ENCODE measurements at places on chromosomes 6 and 20.
A peak's percentile ranks its signal among the peaks of the same experiment; 100 is the strongest.

GRCh38 chr6:117168296-117169063 lies 96.9 kb upstream of the VGLL2 start:
- DNase-seq: no peak

- no peak for DNase-seq
Observed at GRCh38 chr6:109187399-109188114, 92.2 kb downstream of the CEP57L1 start.

DNA sequence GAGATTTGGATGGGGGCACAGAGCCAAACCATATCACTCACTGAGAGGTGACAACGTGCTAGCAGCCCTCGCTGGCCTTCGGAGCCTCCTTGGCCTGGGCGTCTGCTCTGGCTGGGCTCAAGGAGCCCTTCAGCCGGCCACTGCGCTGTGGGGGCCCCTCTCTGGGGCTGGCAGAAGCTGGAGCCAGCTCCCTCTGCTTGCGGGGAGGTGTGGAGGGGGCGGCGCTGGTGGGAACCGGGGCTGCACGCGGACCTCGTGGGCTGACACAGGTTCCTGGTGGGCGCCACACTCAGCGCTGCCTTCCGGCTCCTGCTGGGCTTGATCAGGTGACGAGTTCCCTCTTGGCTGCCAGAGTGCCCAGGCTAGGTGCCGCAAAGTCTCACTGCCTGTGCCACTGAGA lies 489.2 kb downstream of the PKHD1 start:
- DNase-seq: no peak

DNA sequence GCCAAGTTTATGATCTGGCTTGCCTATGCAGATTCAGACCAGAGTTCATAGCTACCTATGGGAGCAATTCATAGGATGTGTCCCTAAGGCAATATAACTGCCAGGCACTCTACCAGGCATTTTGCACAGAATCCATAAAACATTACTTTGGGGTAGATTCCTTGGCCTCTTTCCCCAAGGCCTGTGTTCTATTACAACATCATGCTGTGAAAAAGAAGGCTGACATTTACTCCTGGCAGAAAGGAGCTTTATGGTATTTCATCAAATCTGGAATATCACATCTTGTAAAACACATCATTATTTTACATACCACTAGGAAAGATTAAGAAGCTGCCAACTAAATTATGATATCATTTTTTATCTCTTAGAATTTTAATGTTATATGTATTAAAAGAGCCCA lies 287.0 kb upstream of the MARCKS start:
- no peak for DNase-seq

- no peak for DNase-seq
Observed at GRCh38 chr20:62493253-62493885, 17.6 kb upstream of the GATA5 start.

DNA sequence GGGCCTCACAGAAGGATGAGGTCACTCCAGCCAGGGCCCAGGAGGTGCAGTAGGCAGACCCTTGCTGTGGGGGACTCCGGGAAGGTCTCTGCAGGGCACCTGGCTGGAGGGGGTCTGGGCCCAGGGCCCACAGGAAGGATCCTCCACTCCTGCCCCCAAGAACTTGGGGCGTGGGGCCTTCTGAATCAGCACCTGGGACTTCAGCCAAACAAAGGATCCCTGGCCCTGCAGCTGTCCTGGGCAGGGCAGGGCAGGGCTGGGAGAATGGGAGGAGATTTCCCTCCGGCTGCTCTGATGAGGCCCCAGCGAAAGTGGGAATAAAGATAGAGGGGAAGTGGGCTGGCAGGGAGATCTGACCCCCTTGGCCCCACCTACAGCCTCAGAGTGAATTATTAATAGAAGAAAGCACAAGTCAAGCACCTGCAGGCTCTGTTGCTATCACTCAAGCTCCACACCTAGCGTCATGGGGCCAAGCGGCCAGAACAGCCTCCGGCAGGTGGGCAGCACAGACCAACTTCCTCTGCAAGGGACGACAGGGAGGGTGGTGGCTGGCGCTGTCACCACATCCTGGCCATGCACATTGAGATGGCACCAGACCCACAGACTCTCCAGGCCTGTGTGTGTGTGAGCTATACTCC lies 61.6 kb upstream of the MRPS10 start:
- DNase-seq: no peak

- no peak for DNase-seq
Observed at GRCh38 chr6:30360139-30360538, 15.2 kb downstream of the RPP21 start.

DNA sequence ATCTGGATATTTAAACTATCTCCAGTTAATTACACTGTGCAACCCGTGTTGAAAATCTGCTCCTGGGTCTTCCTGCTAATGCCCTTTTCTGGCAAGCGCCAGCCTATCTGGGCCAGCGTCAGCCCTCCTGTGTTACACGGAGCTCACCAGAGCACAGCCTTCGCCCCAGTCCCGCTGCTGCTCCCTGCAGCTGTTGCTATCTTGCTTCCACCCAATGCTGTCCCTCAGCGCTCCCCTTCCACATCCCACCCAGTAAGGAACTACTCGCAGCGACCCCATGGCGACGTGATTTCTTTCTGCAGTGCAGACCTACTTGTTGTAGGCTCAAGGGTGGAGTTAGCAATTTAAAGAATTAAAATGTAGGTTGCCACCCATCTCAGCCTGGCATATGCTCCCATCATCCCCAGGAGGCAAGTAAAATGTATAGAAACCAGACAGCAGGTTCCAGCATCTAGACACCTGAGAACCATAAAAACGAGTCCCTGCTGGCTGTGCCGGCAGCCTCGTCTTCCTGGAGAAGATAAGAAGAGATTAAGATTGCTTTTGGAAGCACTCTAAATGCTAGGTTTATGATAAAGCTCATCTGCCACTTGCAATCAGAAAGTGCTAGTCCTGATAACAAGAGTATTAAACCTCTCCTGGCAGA lies 254.3 kb upstream of the FOXQ1 start:
- no peak for DNase-seq

- DNase-seq: no peak
Observed at GRCh38 chr6:26017632-26017966, 55.0 kb downstream of the TRIM38 start.

DNA sequence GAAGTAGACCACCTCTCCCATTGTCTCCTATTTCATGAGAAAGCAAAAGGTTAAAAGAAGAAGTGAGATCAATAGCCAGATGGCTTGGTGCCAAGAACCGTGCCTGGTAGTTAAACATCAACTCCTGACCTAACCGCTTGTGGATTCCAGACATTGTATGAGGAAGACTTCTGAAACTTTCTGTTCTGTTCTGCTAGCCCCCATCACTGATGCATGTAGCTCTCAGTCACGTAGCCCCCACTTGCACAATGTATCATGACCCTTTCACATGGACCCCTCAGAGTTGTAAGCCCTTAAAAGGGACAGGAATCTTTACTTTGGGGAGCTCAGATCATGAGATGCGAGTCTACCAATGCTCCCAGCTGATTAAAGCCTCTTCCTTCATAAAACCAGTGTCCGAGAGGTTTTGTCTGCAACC lies 301.2 kb downstream of the RNGTT start:
- DNase-seq: no peak

DNA sequence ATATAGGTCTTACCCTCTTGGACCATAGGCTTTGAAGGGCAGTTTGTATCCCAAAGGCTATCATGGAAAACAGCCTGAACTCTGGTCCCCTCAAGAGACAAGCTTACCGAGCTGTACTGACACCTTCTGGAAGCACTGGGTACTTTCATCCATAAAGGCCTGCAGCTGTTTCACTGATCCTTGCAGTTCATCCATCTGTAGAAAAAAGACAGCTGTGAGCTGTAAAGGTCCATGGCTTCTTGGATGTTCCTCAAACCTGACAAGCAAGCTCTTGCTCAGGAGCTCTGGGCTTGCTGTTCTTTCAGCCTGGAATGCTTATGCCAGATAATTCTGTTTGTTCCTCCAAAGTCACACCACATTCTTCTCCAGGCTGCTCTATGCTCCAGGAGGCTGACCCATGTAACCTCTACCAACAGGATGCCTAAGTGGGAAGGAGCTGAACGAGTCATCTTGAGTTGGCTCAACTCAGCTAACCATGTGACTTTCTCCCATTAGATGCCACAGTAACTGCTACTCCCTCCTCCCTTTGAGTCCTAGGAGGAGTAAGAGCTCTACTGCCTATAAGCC lies 8.8 kb upstream of the NDRG3 start:
- peak; percentile 16 for DNase-seq

- no peak for DNase-seq
Observed at GRCh38 chr6:161750686-161751085, 476.8 kb upstream of the AGPAT4 start.

GRCh38 chr20:49914310-49915117 lies 815 bp downstream of the SPATA2 start:
- DNase-seq: no peak

Measured in BJ (cell line).